ENCODE measurements at places on chromosomes 12 and 14.

- no peak for DNase-seq
Measured at GRCh38 chr14:104652386-104652785, 37.0 kb upstream of the INF2 start.

DNA sequence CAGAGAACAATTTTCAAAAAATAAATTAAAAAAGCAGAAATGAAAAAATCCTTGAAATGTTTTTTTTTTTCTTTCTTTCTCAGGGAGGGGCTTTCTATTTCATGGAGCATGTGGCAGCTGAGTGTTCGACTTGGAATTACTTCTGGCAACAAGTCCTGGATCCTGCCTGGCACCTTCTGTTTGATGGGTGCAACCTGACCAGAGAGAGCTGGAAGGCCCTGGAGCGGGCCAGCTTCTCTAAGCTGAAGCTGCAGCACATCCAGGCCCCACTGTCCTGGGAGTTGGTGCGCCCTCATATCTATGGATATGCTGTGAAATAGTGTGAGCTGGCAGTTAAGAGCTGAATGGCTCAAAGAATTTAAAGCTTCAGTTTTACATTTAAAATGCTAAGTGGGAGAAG is 22.5 kb upstream of the HIGD1C start:
- DNase-seq, result no peak

DNA sequence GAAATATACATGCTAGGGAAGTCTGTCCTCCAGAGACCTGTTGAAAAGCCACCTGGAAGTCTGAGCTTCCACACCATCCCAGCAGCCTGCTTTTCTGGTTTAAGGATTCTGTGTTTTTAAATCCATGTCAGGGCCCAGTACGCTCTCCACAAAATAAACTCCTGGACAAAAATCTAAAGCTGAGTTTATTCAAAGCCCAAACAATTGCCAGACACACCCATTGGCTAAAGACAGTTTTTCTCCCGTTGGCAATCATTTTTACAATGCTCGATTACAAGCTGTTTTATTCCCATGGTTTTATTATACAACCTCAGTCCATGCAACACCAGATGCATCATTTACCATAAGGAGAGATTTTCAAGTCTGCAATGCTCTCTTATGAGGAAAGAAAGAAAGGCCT is 94.5 kb downstream of the MYRFL start:
- no peak for DNase-seq

DNA sequence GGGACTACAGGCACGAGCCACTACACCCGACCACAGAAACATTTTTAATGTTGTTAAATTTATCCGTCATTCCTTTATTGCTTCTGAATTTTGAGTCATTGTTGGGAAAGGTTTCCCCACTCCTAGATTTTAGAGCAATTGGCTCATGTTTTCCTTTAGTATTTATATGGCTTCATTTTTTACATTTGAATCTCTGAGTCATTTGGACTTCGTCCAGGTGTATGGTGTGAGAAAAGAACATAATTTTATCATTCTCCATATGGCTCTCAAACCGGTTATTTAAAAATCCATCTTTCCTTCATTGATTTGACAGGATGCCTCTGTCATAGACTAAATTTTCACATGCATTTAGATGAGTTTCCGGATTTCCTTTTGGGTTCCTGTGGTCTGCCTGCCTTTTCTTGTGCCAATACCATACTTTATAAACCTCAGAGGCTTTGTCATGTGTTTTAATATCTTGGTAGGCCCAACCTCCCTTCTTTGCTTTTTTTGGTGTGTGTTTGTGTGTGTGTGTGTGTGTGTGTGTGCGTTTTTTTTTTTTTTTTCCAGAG is 30.9 kb downstream of the LRTM2 start:
- DNase-seq, result no peak

DNA sequence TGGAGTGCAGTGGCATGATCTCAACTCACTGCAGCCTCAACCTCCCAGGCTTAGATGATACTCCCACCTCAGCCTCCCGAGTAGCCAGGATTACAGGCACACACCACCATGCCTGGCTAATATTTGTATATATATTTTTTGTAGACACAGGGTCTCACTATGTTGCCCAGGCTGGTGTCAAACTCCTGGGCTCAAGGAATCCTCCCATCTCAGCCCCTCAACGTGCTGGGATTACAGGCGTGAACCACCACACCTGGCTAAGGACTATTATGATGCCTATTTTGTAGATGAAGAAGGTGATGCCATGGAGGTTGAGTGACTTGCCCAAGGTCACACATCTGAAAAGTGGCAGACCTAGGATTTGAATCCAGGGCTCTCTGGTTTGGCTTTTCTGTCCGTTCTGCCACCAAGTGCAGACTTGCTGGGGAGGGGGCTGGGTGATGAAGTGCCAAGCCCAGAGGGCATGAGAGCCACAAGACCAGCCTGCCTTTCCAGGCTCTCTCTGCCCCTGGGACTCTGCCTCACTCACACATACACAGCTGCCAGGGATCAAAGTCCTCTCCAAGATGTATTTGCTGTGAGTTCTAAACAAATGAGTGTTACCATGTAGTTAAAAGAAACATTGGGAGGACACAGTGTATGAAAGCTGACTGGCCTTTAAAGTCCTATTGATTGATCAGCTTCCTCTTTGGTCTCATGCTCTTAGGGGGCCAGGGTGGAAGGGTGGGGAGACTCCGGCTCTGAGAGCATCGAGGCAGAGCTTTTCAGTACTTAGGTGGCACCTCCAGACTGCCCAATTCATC is 21.3 kb upstream of the RBM19 start:
- no peak for DNase-seq

DNA sequence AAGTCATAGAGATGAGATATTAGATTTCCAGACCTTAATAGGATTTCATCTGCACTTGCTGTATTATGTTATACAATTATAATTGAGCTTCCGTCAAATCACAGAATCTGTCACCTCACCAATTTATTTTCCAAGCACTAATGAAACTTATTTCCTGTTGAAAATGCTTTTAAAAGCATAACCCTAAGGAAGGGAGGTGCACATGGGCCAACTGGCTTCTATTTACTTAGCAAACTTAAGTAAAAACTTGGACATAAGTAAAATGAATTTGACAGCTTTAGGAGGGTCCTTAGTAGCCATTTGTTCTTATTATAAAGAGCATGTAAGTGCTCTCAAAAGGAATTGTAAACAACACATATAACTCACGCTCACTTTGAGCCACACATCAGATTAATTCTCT is 462.2 kb upstream of the TMPO start:
- no peak for DNase-seq

DNA sequence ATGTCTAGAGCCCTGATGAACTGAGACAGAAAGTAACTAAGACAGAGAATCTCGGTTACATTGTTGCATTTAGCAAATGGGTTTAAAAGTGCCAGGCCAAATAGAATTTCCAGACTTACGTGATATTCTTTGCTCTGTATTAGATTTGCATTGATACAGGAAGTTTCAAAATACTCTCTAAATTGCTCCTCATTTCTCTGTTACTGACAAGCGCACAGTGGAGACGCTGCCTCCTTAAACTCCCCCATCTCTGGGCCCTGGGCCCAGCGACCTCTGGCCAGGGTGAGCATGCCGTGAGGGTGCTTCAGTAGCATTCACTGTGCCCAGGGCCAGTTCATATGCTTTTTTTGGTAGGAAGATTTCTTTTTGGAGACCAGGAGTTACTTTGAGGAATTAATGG is 22.9 kb upstream of the EVL start:
- no peak for DNase-seq

DNA sequence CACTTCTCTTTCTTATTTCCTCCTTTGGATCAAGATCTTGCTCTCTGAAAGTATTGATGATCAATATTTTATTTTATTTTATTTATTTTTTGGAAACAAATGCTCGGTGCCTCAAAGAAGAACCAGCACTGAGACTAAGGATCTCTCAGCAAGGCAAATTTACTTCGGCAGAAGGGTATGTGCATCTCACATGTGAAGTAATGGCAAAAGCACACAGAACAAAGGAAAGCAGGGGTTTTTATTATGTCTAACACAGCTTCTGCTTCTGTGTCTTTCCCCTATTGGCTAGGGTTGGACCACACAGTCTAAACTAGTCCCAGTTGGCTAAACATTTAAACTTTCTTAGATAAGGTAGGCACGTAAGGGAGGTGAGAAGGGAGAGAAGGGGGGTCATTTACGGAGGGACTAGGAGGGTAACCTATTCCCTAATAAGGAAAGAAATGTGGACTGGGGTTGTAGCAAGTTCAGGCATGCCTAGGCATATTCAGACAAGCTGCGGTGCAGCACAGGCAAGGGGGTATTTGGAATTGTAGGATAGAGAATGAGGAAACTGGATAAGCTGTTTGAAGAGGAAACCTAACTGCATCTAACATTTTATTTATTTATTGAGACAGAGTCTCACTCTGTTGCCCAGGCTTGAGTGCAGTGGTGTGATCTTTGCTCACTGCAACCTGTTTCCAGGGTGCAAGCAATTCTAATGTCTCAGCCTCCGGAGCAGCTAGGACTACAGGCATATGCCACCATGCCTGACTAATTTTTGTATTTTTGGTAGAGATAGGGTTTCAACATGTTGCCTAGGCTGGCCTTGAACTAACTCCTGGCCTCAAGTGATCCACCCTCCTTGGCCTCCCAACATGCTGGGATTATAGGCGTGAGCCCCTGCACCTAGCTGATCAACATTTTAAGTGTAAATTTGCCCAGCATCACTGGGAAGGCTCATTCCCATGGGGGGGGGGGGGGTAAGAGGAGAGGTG is 90.0 kb upstream of the EIF5 start:
- DNase-seq, result no peak

DNA sequence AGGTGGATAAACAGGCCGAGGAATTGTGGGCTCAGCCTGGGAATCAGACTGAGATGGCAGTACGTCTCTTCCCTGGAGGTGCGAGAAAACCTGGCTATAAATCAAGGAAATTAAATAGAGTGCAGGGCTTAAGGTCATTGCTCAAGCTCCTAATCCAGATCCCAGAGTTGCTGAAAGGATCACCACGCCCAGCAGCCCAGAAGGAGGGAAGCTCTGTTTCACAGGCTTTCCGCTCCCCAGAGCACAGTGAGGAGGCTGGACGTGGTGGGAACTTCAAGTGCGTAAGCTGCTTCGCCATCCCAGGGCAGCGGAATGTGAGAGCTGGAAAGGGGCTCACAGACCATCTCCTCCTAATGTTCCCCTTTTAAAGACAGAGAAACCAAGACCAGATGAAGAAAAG is 651.6 kb upstream of the TBX3 start:
- no peak for DNase-seq

DNA sequence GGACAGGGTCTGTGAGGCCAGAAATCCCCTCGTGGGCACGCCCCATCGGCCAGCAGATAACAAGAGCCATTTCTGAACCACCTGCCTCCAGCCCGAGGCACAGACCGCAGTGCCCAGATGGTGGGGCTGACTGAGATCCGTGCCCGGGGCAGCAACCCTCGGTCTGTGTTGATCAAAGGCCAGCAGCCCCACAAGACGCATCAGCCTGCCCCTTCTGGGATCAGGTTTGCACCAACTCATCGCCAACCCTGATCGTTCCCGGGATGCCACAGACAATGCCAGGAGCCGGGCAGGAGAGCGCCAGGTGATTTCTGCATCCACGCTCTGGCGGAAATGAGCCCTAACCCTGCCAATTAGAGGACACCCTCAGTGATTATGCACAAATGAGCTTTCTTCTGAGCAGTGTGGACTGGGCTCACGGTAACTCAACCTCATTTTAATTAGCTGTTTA is 64.5 kb downstream of the TESC start:
- DNase-seq, result no peak

- no peak for DNase-seq
Measured at GRCh38 chr12:104664351-104664750, 207.6 kb downstream of the CHST11 start.
